ENCODE measurements at places on chromosomes 4 and X. TPM values are rescaled to one million over a fixed set of nuclear protein-coding genes. Genes with fewer than 3 reads are reported as not detected.
A peak's percentile ranks its signal among the peaks of the same experiment; 100 is the strongest.

- peak; percentile 38 for DNase-seq
Measured at GRCh38 chrX:154719132-154719675, 31.7 kb downstream of the GAB3 start.

DNA sequence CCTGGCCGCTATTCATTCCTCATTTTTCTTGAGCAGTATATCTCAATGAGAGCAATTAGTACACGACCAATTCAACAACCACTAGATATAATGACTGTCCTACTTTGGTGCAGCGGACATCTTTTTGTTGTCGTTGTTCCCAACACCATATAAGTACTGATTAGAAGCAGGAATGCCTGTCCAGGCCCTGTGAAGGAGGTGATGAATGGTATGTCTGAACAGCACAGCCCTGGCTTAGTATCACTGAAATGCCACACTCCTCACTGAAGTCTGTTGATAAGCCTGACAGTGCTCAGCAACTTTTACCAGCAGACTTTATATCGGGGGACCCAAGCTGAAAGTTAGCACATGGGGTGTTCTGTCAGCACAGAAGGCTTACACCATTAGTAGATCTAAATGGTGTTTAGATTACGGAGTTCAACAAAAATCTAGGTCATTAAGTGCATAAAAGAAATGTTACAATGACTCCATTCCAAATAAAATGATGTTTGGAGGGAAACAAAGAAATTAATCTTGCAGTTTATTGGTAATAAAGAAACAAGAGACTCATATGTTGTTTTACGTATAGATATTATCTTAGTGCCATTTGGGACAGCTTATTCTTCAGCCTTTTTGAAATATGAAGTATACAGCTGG lies 228.3 kb upstream of the TTC29 start:
- DNase-seq = no peak

DNA sequence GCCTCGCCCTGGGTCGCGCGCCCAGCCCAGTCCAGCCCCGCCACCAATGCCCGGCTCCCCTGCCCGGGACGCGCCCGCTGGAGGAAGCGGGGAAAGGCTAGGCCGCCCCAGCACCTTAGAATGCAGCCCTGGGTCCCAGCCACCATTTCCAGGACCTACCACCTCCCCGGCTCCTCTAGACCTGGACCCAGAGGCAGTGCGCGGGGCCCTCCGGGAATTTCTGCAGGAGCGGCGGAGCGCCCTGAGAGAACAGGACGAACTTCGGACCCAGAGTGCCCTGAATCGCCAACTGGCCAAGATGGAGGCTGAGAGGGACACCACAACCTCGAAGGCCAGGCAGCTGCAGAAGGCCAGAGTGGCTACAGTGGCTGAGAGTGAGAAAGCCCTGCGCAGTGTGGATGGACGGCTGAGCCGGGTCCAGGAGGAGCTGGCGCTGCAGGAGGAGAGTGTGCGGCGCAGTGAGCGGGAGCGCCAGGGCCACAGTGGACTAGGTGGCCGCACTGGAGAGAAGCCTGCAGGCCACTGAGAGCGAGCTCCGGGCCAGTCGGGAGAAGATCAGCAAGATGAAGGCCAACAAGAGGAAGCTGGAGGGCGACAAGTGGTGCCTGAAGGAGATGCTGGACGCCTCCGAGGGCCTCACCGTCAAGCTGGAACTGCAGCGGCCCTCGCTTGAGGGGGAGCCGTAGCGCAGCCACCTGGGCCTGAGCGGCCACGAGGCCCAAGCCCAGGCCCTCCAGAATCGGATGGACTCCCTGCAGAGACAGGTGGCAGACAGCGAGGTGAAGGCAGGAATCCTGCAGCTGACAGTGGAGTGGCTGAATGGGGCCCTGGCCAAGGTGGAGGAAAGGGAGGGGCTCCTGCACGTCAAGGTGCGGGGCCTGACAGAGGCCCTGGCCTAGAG lies 15.5 kb downstream of the SMIM10L2A start:
- DNase-seq = no peak

DNA sequence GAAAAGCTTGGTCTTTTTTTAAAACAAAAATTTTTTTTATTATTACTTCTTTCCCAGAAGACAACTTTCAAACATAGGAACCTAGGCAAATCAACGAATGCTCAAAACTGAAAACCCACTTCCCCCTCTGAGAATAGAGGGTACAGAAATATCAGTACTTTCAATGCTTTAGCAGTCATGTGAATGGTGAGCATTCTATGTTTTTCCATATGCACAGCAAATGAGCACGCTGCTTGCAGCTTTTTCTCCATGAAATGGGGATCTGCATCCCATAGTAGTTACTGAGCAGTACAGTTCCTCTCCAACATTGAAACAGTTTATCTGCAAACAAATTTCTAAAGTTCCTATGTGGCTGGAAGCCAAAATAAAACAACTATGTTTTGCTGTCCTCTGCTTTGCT lies 108.4 kb upstream of the BMP2K start:
- DNase-seq = no peak

GRCh38 chrX:11778230-11778629 lies 20.2 kb downstream of the MSL3 start:
- DNase-seq = no peak

DNA sequence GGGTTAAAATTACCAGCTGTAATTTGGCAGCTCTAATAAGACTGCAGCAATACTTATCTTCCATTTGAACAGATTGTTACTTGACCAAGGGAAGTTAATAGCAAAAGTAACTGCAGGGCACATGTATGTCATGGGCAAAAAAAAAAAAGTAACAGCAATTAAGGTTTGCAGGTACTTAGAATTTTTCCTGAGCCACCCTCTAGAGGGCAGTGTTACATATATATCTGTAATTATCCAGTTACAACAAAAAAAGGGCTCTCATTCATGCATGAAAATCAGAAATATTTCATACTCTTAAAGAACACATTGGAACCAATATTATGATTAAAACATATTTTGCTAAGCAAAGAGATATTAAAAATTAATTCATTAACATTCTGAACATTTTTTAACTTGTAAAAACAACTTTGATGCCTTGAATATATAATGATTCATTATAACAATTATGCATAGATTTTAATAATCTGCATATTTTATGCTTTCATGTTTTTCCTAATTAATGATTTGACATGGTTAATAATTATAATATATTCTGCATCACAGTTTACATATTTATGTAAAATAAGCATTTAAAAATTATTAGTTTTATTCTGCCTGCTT lies 25.1 kb downstream of the XIAP start:
- peak; percentile 33 for DNase-seq

DNA sequence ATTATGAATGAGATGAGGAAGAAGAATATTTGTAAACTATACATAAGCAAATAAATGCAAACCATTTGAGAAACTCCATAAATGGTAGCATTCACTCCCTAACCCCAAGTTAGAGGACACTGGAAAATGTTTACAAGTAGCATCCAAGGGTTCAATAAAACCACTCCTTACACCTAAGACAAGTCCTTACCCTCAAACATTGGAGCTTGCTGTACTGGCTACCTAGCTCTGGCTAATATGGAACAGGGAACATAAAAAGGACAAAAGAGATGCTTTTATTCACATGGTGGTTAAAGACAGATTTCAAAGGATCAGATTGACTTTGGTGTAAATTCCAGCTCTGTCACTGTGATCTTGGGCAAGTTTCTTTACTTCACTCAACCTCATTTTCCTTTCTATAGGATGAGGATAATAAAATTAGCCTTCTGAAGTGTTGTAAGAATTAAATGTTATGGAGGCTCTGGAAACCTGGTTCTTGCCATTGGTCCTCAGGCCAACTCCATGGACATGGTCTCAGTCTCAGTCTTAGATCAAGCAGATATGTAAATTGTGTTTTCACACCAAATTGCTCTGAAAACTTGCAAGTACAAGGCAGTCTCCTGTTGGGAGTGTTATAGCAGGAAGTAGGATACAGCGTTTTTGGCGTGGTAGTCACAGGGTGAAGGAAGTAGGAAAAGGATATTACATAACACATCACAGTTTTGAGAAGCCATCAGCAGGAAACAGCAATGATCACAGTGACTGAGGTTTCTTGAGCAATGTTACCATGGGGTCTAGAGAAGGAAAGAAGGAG lies 3.3 kb downstream of the CXCL1 start:
- no peak for DNase-seq

DNA sequence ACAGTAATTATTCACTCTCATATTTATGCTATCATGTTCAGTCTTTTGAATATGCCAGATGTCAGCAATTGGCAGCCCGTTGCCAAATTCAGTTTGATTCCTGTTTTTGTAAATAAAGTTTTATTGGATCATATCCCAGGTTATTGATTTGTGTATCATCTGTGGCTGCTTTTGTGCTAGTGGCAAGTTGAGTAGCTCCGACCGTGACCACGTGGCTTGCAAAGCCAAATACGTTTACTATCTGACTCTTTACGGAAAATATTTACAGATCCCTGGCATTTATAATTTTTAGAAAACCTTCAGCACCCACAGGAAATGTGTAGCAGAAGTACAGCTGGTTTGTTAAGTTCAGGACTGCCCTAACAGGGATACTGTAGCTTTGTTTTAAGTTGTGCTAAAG lies 67.4 kb downstream of the VCX2 start:
- no peak for DNase-seq

DNA sequence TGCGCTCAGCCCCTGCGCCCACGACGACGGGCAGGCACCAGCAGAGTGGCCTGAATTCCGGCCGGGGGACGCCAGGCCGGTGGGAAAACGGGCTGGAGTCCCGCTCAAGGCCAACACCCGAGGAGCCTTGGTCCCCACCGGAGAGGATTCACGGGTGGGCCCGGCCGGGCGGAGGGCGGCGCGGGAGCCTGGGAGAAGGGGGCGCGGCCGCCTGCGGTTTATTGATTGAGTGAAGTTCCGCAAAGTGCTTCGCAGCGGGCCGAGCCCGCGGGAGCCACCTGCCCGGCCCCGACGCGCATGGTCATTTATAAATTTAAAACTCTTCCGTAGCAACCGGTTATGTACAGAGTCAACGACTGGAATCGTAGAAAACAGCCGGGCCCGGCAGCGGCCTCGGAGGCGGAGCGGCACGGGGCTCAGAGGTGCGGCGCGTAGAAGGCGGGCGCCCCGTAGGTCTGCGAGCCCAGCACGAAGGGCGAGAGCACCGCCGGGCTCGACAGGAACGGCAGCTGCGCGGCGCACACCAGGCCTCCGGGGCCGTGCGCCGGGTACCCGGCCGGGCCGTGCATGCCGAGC lies 3.6 kb downstream of the NKX1-1 start:
- no peak for DNase-seq

GRCh38 chr4:177023951-177024350 lies 231.2 kb upstream of the VEGFC start:
- DNase-seq = no peak

DNA sequence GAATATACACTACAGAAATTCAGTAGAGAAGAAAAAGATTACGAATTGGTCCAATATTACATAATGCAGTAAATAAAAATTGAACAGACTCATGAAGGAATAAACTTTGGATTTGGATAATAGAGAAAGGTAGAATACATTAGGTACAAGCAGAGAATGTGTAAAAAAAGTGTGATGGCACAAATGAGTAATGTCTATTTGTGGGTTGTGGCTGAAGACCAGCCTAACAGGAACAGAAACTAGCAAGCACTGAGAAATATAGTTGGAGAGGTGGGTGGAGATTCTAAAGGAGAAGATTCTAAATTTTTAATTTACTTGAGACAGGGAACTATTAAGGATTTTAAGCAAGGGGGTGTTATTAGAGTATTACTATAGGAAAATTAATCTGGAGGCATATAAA lies 15.2 kb upstream of the CLOCK start:
- no peak for DNase-seq

DNA sequence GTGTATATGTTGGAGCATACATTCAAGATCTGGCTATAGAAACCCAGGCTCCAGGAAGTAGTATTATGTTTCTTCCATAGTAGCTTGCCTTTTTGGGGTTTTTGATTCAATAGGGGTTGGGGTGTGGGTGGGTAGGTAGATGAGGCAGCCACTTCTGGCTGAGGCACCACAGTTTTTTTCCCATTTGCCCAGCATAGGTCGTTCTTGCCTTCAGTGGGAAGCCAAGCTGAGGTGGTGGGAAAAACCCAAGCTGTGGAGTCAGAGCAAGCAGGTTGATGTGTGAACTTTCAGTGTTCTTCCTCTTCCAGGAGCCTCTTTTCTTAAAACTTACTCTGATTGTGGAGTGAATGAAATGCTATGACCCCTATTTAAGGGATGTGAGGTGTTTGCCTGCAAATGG lies 67.0 kb upstream of the RPS6KA3 start:
- DNase-seq = no peak

DNA sequence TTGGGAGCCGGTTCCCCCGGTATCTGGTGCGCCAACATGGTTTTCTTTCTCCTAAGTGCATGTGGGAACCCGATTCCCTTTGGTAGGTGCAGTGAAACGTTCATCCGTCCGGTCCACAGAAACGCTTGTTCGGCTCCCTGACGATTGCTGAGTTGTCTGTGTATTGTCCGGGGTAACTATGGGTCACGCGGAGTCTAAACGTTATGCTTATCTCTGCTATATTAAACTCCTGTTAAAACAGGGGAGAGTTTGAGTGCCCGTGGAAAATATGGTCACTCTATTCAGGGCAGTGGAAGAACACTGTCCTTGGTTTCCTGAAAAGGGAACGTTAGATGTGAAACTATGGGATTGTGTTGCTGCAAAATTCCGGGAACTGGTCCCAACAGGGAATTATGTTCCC lies 32.4 kb upstream of the MGST2 start:
- no peak for DNase-seq

GRCh38 chrX:151815398-151815797 lies 80.9 kb downstream of the CNGA2 start:
- no peak for DNase-seq

DNA sequence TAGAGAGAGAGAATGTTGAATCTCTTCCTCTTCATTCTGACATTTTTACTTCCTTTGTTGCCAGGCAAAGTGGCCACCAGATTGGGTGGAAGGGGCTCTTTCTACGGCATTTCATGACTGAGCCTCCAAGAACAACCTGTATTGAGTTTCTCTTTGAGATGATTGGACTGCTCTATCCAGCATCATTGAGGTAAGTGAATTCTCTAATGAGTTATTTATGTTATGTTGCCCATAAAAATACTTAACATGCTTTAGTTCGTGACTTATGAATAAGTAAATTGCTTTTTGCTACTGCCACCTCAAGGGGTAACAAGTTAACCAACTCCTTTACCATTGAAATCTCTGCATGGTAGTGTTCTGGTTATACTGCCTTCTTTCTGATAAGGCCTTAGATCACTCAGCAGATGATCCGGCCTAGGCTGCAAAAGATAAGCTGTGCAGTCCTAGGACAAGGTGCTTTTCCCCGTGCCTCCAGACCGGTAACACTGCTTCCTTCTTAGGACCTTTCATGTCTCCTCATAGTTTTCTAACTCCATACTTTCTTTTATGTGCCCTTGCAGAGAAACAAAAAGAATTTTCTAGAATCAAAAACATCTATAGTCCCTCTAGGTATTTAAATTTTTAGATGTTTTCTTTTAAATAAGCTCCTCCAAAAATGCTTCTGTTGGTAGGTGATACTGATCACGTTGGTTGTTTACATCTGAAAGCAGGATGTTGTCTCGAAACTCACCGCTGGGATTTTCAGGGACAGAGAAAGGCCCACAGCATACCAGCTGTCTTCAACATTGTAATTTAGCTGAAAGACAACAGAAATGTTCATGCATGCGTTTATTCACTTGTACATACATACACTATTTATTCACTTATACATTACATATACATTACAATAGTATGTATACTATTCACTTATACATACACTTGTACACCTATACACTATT lies 157.1 kb upstream of the RBPJ start:
- DNase-seq = no peak

The IQCM gene
- polyA plus RNA-seq = not detected

The SLC16A2 gene
- 0.07 TPM for polyA plus RNA-seq

The TMEM156 gene
- polyA plus RNA-seq = 16.3 TPM

The PPP1R3F gene
- polyA plus RNA-seq = 3.4 TPM

The DCX gene
- polyA plus RNA-seq = not detected

The GPRASP2 gene
- 0.99 TPM for polyA plus RNA-seq

The SLIT2 gene
- polyA plus RNA-seq = not detected
